ENCODE measurements at places on chromosomes 5 and 9.

DNA sequence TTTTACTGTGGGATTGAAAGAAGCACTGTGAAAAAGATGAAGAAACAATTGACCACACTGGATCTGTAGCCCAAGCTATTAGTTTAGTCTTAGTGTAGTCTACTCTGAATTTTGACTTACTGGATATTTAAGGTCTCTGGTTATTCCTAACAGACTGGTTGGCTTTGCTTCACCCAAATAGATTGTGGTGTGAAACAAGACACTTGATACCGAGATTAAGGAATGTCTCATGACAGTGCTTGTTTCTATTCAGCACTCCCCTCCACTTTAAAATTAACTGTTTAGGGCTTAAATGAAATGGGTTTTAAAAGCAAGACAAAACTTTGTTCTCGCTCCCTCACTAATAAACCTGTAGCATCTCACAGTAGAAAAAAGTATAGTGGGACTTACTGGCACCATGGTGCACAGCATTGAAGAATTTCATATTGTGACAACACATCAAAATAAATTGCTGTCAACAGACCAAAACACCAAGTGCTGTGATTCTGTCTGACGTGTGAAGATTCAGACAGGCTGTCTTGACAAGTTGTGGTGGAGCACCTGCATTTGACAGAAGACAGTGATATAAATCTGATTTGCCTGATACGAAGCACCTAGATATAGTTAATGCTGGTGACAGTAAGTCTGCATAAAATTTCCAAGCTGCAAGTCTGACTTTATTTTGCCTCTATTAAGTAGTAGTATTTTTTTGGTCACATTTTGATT, 73.1 kb downstream of the PBX3 start:
- DNase-seq: no peak

DNA sequence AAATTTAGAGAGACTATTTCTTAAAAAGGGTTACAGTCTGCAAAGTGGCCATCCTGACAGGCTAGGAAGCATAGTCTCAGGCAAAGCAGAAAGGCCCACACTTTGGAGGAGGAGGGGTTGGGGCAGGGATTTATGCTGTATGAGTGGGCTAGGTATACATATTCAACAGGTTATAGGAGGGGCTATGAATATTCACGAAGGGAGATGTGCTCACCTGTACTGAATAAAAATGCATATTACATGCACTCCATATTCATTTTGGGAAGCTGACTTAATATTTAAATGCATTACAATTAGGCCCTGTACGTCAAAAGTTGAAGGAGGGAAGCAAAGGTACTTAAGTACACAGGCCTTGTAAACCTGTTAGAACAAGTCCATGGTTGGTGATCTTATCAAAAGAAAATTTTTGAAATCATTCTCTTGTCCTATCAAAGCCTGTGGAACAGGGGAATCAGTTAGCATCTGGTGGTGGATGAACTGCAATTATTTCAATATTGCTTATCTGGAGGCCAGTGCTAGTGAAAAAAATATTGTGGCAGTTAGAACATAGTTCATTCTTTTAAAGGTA, 1.6 kb downstream of the CENPP start:
- DNase-seq: no peak

- no peak for DNase-seq
Measured at GRCh38 chr9:125495172-125496119, 211.6 kb downstream of the MAPKAP1 start.

- peak; percentile 90 for DNase-seq
Measured at GRCh38 chr9:5886114-5886939, 4.4 kb upstream of the MLANA start.

- DNase-seq: no peak
Measured at GRCh38 chr5:57986761-57987341, 473.0 kb downstream of the PLK2 start.

DNA sequence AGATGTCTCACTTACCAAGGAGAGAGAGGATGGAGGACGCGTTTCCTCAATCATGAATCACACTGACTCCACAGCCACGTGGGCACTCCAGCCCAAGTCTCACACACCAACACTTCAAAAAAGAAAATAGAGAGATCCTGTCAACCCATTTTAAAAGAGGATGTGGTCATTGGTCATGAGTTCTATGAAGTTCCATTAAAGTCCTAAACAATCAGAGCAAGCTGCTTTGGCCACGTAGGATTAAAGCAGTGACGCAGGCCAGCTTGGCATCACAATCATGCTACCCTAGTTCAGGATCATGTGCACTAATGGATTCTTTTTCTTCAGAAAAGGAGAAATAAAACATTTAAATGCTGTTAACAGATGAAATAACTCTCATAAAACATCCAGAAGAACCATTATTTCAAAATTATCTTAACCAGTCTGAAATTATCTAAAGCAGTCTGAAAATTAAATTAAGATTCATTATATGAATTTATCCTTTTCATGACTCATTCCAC, 108.1 kb downstream of the SEMA5A start:
- no peak for DNase-seq

GRCh38 chr9:124390794-124391658, 24.2 kb downstream of the PSMB7 start:
- no peak for DNase-seq

DNA sequence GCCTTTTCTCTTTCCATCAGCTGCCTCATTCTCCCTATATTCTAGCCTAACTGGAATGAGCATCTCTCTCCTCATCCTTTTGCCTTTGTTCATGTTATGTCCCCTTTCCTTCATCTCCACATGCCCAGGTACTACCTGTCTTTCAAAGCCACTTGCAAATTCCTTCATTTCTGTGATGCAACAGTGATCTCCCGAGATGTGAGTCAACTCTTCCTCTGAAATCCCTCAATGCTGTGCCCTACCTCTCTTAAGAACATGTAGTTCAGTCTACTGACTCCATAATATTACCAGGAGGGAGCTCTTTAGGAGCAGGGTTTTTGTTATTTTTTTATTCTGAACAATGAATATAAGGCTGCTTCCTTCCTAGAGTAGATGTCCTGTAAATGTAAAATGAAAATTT, 91.6 kb downstream of the ZNF462 start:
- DNase-seq: no peak

DNA sequence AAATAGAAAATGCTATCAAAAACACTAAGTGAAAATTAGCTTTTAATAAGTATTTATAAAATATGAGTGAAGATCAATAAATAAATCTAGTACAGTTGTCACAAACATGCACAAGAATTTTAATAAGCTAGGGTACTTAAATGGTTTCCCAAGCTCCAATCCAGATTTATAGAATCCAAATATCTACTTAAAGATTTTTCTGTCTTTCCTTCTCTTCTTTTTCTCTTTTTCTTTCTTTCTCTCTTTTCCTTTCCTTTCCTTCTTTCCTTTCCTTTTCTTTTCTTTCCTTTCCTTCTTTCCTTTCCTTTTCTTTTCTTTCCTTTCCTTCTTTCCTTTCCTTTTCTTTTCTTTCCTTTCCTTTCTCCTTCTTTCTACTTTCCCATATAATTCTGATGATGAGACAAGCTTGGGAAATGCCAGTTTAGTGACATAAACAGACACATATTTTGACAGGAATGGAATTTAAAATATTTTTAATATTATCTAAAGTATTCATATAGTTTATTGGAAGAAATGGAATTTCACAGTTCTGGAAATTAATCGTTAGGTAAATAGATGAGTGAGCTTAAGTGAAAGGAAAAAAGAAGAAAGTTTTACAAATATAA, 832.8 kb downstream of the NR2F1-AS1 start:
- DNase-seq: no peak

DNA sequence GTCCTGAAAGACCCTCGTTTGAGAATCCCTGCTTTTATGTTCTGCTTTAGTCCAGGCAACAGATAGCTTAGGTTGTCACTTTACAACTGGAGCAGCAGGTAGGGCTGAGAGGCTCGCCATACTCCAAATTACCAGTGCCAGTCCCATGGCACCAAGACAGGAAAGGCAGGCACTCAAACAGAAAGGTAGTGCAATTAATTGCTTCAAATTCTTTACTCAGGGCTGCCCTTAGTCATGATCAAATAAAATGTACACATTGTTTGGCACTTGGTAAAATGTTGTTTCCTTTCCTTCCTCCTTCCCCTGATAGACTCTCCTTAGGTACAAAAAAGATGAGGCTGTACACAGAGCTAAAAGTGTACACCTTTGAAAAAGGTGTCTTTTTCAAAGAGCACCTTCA, 115.8 kb upstream of the CCDC152 start:
- no peak for DNase-seq

GRCh38 chr5:138625134-138625533, 49.9 kb upstream of the HSPA9 start:
- DNase-seq: no peak

- DNase-seq: no peak
Measured at GRCh38 chr5:118548761-118549720, 439.3 kb downstream of the DTWD2 start.

DNA sequence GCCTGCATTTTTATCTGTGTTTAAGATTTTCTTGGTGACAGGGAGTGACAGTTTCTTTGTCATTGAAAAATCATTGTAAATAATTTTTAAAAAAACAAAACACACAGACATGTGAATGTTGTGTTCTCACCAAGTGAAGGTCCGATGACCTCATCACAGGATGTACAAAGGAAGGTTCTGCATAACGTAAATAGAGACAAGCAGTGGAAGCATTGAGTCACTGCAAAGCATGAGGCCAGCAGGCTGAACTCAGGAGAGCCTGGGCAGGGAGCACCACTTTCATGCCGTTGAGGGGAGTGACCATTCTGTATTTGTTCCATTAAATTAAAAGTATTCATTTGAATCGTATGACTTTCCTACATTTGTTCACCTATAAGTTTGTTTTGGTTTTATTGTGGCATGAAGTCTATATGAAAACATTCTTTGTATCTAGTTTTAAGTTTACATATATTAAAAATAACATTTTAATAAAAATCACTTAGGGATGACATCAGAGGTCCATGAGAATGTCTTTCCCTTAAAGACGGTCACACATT, 70.4 kb upstream of the TLE1 start:
- DNase-seq: no peak

- no peak for DNase-seq
Measured at GRCh38 chr9:3473405-3473804, 52.4 kb downstream of the RFX3 start.

DNA sequence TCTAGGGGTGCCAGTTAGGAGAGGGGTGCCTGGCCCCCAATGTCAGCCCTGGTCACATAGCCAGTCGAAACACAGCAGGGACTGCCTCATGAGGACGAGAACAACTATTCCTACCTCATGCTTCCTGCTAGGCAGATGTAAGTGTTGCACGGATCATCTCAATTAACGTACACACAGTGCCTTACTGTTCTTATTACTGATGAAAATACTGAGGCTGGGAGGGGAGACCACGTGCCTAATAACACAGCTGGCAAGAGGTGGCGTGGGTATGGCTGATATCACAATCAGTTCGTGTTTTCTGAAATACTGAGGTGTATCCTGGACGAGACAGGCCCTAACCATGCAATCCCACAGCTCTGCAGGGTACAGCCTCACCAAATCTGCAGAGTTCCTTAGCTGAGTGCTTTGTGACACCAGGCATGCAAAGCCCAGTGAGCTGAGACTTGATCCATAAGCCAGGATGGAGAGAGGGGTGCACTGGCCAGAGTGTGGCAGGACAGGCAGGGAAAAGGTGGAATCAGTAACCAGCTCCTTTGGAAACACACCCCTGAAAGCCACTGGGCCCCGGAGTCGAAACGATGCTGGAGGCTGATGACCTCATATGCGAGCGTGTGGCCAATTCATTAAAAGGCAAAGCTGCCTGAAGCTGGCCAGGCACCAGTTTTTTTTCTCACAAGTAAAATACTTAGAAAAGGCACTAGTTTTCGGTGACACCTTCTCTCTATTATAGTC, 63.9 kb downstream of the PRRT1B start:
- DNase-seq: no peak

GRCh38 chr9:468766-469426, 254.2 kb downstream of the DOCK8 start:
- DNase-seq: no peak

- no peak for DNase-seq
Measured at GRCh38 chr5:120516805-120517204, 52.7 kb downstream of the PRR16 start.

Data from activated CD4-positive, alpha-beta T cell treated with anti-CD3 and anti-CD28 coated beads, Interleukin-2, Interleukin-6, amounts not matched to agents 100 ng/mL and 50 ng/mL, durations not matched to agents 16 hours and 8 hours (primary cell).